ENCODE measurements at places on chromosomes 5 and 9.

- DNase-seq: no peak
These were observed 84.6 kb downstream of the HMHB1 start for GRCh38 chr5:143896516-143896915.

DNA sequence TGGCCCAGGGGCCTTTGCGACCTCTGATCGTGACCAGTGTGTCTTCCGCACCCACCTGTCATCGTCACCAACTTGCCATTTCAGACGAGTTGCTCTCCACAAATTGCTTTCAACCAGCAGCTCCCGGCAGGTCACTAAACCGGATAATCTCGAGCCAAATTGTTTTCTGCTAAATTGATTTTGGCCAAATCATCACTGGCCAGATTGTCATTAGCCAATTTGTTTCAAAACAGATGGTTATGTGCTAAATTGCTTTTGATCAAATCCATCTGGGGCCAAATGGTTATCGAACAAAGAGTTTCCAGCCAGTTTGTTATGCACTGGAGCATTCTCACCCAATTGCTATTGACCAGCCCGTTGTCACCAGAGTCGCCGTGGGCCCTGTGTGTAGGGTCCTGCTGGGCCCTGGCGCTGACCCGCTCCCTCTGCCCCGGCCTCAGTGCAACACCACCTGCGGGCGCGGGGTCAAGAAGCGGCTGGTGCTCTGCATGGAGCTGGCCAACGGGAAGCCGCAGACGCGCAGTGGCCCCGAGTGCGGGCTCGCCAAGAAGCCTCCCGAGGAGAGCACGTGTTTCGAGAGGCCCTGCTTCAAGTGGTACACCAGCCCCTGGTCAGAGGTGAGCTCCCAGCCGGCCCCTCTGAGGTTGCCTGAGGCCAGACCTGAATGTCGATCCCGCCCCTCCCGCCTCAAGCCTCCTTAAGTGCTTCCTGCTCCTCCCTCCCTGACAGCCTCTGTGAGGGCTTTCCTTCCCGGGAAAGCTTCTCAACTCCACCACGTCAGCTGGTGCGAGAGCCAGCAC is 35.6 kb downstream of the ADAMTSL2 start:
- DNase-seq: no peak

DNA sequence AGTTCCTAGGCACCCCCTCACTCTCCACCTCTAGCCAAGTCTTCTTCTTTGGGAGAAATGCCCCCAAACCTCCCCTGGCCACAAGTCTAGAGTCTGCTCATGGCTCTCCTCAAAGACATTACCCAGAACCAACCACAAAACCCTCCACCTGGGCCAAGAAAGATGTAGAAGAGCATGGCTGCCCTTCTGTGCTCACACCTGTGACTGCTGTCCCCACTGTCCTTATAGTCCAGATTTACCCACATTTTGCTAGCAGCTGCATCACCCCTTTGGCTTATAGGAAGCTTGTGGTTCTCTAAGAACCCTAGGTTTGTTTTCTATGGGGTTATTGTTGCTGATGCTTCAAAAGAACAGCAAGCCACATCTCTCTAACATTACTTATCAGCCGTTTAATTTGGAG is 6.1 kb upstream of the GABBR2 start:
- no peak for DNase-seq

- peak; percentile 53 for DNase-seq
These were observed 780 bp downstream of the RNU6ATAC start for GRCh38 chr9:134163371-134164196.

- no peak for DNase-seq
These were observed 345.6 kb downstream of the KDM4C start for GRCh38 chr9:7103367-7103766.

DNA sequence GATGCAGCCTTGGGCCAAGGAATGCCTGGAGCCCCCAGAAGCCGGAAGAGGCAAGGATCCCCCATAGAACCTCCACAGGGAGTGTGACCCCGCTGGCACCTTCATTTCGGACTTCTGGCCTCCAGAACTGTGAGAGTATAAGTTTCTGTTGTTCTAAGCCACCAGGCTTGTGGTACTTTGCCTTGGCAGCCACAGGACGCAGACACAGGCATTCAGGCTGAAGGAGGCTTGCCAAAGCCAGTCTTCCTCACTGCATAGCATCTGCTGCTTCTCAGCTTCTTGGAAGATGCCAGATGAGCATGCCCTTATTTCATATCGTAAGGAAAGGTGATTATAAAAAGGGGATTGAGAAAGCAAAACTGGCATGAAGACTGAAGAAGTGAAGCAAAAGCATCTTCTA is 61.1 kb upstream of the TAS2R1 start:
- DNase-seq: no peak

- DNase-seq: no peak
These were observed 161.3 kb downstream of the RMI1 start for GRCh38 chr9:84141741-84142370.

DNA sequence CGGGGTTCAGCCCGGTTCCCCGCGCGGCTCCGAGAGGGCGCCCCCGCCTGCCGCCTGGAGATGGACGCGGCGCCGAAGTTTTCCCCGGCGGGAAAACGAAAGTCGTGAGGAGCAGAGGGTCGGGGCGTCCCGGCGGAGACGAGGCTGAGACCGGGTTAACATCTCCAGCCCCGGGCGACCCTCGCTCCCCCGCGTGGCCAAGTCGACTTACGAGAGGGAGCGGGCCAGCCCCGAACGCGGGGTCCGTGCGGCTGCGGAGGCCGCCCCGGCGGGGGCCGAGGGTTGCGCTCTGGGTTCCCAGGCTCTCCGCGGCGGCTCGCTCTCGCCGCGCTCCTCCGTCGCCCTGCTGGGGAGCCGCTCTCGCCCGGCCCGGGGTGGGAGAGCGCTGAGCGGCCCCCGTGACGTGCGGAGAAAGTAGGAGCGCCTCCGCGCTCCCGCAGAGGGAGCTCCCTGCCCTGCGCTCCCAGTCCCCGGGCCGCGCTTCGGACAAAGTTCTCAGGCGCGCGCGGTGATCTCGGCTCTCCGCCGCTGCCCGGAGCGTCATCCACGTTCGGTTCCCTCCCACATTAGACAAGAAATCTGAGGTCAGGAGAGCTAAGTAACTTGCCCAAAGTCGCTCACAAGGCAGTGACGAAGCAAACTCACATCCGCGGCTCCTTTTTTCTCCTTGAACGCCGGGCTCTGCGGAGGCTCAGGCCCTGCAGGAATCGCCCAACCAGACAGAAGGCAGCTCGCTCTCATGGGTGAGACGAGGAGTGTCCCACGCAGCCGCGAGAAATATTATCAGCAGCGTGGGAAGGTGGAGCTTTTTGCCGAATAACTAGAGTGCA is 1.2 kb upstream of the GCNT4 start:
- DNase-seq: peak; percentile 55

- no peak for DNase-seq
These were observed 148.8 kb upstream of the FBXL17 start for GRCh38 chr5:108530706-108531105.

- no peak for DNase-seq
These were observed 2.1 kb downstream of the FAM81B start for GRCh38 chr5:95393279-95393678.

DNA sequence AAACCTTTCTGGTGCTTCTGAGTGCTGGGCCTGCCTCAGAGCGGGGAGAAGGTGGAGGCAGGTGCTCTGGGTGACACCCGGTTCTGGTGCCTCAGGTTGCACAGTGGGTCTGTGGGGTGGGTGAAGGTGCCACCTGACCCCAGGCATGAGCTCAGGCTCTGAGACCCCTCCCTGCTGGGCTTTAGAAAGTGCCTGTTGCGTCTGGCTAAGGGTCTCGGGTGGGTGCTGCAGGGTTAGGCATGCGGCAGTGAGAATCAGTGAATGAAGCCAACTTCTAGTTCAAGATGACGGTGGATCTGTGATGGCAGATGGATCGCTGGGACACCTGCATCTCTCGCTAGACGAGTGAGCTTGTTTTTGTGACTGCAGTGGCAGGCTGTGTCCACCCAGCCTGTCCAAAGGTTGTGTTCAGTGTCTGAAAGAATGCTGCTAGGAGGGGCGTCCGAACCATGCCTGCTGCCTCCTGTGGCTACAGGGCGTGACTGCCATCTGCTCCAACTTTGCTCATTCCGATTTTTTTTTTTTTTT is 5.0 kb downstream of the SQSTM1 start:
- no peak for DNase-seq

GRCh38 chr9:7536310-7536939 is 263.2 kb downstream of the DMAC1 start:
- DNase-seq: peak; percentile 11

DNA sequence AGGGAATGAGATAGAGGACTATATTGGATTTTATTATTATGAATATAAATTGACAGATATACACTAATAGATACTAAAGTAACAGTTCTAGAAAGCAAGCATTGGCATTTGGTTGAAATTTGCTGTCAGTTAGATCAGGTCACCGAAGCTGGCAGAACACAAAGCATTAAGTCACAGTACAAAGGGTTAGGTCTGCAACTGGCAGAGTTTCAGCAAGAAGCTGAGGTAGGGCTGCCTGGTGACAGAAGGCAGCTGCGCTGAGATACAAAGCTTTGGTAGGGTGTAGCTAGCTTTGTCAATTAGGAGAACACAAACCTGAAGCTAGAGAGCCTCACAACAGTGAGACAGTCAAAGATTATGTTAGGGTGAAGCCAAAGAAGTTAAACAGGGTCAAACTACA is 6.3 kb upstream of the CSNK1G3 start:
- no peak for DNase-seq

GRCh38 chr9:85522459-85523092 is 219.2 kb downstream of the AGTPBP1 start:
- peak; percentile 47 for DNase-seq

DNA sequence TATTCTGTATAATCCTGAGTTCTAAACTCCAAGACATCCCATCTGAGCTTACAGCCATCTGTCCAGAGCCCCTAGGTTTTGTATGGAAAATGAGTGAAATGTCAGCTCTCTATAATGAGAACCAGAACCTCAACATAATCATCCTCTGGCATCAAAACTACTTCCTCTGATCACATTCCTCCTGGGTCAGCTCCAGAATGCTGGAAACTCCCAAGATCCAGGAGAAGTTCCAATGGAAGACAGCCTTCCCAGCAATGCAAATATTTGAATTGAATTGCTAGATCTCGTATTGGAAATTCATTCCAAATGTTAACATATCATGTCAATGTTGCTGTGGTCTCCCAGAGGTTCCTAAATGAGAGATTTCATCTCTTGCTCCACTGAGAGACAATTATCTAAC is 23.8 kb downstream of the C9 start:
- DNase-seq: no peak

GRCh38 chr5:143311428-143311827 is 92.1 kb downstream of the NR3C1 start:
- no peak for DNase-seq
